ENCODE measurements at places on chromosomes 11 and 22.

- peak; percentile 38 for DNase-seq
Observed at GRCh38 chr11:67276781-67277230, 10.5 kb downstream of the GRK2 start.

GRCh38 chr11:126079621-126080124, 17.0 kb upstream of the CDON start:
- DNase-seq: no peak

DNA sequence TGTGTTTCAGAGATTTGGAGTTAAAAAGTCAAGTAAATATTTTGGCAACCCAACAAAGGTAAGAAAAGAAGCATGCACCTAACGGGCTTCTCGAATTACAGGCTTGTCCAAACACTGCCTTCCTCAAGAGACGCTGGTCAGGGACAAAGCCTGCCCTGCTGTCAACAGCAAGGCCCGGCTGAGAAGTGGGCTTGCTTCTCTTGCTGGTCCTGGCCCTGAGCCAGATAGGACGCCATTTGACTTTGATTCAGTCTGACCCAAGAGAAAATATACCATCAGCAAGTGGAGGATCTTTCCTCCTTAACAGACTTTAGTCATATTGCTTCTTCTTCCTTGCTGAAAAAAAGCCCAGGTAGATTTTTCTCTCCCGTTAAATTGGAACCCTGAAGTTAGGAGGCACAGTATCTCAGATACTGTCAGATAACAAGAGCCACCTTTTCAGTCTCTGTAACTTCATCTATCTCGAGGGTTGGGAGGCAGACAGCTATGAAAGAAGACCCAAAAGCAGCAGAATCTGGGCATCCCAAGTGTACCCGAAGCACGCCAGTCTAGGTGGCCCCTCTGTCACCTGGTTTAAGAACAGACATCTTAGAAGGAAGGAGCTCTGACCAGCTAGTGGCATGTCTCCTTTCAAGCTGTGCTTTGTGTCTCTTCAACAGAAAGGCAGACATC, 57.5 kb downstream of the C22orf31 start:
- peak; percentile 27 for DNase-seq

DNA sequence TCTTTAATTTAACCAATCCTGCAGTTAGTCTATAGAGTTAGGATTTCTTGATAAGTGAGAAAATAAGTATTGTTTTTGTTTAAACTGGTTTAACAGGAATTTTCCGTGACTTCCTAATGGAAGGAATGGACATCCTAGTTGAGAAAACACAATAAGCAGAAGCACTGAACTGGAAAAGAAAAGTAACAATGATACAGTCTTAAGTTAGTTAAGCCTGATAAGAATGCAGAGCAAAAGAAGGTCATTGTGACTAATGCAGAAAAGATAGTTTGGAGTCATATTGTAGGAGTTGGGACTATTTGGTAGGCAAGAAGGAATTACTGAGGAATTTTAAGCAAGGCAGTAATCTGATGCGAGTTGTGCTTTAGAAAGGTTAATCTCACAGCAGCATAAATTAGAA, 11.7 kb downstream of the RNF141 start:
- DNase-seq: no peak

DNA sequence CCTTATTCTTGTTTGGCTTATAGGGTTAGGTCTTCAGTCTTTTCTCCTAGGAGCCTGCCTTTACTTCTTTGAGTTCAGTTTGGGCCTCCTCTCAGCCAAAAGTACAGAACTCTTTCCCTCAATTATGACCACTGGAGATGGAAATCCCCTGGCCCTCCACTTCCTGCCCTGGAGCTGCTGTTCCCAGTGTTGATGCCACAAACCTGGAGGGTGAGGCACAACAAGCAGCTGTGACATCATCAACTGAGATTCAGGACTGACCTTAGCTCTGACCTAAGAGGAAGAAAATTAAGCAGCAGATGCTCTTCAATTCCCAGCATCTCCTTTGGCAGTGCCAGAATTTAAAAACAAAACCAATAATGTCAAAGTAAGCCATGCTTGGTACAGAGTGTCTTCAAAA, 3.0 kb downstream of the ABTB2 start:
- no peak for DNase-seq

- no peak for DNase-seq
Observed at GRCh38 chr11:89487016-89487415, 4.2 kb downstream of the NOX4 start.

DNA sequence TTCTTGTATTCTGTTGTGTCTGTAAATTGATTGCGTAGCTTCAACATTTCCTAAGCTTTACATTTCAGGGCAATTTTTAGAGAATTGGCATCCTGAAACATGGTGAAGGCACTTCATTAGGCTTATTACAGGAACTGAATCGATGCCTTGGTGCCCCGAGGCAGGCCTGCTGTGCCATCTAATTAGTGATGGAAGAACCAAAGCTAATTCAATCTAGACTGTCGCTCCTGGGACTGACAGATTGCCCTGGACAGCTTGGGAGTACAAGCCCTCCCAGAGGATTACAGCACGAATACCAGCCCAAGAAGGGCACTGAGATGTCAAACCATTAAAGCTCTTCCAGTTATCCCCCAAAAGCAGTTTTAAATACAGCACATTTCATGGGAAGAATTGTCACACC, 243.2 kb upstream of the ZC3H12C start:
- DNase-seq: no peak

DNA sequence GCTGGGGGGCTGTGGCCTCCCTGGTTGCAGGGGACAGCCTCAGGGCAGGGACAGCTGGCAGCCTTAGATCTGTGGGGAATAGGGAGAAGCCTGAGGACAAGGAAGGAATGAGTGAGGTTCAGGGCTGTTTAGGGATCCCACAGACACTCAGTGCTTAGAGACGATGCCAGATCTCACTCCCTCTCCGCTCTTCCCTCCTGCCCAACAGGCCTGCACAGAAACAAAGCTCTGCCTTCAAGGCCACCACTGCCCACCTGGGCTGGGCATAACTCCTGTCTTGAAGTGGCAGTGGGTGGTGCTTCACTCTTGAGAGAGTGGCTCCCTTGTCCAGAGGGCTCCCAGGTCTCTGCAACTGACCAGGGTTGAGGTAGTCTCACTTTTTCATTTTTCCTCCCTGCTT, 13.1 kb upstream of the CENATAC start:
- DNase-seq: no peak

DNA sequence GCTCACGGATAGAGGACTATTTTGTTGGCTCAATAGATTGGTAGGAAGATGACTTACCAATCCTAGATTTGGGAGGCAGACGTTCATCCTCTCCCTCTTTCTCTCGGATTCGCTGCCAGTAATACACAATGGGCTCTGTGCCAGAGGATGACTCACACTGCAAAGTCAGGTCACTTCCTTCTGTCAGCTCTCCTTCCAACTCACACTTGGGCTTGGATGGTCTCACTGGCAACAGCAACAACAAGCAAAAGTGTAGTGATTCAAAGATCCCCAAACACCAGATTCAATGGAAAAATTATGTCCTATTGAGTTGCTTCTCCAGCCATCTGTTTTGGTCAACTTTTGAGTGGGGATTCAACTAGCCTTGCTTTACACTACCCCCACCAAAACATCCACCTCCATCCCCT, 21.7 kb upstream of the HSPA8 start:
- no peak for DNase-seq

- DNase-seq: no peak
Observed at GRCh38 chr11:95229199-95229992, 1.6 kb downstream of the SESN3 start.

- peak; percentile 39 for DNase-seq
Observed at GRCh38 chr11:79243422-79244210, 197.2 kb downstream of the TENM4 start.

DNA sequence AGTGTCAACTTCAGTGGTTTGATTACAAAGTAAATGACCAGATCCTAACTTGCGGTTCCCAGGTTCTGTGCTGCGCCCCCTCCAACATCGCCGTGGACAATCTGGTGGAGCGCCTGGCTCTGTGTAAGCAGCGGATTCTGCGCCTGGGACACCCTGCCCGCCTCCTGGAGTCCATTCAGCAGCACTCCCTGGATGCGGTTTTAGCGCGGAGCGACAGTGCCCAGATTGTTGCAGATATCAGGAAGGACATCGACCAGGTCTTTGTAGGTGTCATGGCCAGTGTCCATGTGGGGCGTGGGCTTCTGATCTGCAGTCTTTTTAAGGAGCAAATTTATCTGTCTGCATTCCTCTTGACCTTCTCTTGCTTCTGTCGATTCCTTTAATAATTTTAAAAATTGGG, 11.1 kb downstream of the IGHMBP2 start:
- no peak for DNase-seq

GRCh38 chr11:65491163-65491465, 7.7 kb upstream of the MALAT1 start:
- no peak for DNase-seq

GRCh38 chr11:33723238-33723881, 12.9 kb downstream of the CD59 start:
- DNase-seq: no peak

GRCh38 chr11:68351450-68352275, 39.3 kb downstream of the LRP5 start:
- DNase-seq: no peak

DNA sequence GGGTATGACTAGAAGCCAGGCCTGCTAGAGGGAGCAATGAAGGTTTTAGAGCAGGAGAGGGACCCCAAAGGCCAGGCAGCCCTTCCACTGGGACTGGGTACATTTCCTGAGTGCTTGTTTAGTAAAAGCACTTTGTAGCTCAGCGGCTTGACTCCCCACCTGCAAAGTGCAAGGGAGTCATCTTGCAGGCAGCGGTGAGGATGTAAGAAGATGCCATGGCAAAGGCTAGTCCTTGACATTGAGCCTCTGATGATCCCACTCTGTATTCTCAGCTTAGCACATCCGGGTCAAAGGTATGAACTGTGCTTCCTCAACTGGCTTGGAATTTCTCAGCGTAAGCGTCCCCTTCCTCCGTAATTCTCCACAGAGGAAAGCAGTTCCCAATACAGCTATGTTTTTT, 3.1 kb upstream of the UBE2L3 start:
- DNase-seq: no peak

- no peak for DNase-seq
Observed at GRCh38 chr22:49737101-49737551, 90.5 kb downstream of the BRD1 start.

GRCh38 chr22:17369439-17370025, at the start of gene CECR2:
TSS of gene CECR2 (plus strand) at chr22:17369460. CDS start at chr22:17369784, 324 bp downstream.
- DNase-seq: peak; percentile 78

- DNase-seq: no peak
Observed at GRCh38 chr11:35376613-35377012, 42.7 kb downstream of the SLC1A2 start.

GRCh38 chr22:38415561-38416321, 39.3 kb downstream of the KCNJ4 start:
- DNase-seq: no peak

DNA sequence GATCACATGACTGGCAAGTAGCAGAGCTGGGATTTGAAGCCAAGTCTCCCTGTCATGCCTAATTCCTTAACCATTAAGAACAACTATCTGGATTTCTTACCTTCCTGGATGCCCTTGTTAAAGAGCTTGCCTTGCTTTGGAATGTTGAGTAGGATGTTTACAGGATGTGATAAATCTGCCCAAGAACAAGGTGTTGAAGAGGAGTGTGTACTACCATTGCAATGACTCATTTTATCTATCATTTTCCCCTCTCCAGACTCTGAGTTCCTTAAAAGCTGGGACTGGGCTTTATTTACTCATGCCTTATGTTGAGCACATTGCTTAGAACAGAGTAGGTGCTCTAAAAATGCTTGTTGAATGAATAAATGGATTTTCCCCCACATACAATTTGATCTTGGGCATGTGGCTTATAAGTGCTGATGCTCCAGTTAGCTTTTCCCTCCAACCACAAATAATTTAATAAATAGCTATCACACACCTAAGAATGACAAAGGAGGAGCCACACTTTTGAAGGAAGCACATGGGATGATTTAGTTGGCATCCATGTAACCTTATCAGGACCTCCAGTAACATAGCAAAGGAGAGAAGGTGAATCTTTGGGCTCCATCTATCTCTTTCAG, 268.6 kb upstream of the SESN3 start:
- no peak for DNase-seq

DNA sequence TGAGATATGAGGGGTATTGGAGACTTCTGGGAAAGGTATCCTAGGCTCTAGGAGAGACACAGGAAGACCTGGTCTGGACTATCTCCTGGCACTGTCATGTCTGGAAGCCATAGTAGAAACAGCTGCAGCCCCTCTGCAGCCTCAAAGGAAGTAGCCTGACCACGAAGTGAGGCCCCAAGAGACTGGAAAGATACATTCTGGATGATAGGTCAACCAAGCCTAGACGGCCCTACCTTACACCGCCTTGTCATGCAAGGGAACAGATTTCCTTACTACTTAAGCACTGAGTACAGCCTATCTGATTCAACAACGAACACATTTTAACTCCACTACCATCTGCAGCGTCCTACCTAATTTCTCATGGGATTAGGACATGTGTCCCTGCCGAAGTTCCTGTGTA, 31.1 kb downstream of the UQCR10 start:
- DNase-seq: no peak

- DNase-seq: no peak
Observed at GRCh38 chr11:81970886-81971285, 762.8 kb downstream of the FAM181B start.

- peak; percentile 81 for DNase-seq
Observed at GRCh38 chr11:44936525-44936924, 14.2 kb downstream of the TP53I11 start.

DNA sequence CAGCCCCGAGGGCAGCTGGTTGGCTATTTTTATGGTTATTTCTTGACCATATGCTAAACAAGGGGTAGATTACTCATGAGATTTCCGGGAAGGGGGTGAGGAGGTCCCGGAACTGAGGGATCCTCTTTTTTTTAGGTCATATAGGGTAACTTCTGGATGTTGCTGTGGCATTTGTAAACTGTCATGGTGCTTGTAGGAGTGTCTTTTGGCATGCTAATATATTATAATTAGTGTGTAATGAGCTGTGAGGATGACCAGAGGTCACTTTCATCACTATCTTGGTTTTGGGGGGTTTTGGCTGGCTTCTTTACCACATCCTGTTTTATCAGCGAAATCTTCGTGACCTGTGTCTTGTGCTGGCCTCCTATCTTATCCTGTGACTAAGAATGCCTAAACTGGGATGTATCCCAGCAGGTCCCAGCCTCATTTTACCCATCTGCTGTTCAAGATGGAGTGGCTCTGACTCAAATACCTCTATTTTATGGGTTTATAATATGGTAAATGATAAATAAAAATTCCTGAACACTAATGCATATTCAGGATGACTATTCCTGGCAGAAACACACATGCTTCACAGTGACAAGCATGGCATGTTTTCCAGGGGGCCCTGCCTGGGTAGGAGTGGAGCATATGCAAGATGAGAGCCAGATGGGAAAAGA, 11.2 kb downstream of the KREMEN1 start:
- no peak for DNase-seq

GRCh38 chr11:20760811-20761210, 91.4 kb downstream of the NELL1 start:
- DNase-seq: no peak

Measured in nephron progenitor cell (in vitro differentiated cells).